NCI-H1436 treated with DMSO at 0.1 percent for 48 hours (cell line): ENCODE measurements at places on chromosomes 4 and X.

- no peak for DNase-seq
Observed at GRCh38 chr4:105605493-105605892, 53.1 kb downstream of the ARHGEF38 start.

DNA sequence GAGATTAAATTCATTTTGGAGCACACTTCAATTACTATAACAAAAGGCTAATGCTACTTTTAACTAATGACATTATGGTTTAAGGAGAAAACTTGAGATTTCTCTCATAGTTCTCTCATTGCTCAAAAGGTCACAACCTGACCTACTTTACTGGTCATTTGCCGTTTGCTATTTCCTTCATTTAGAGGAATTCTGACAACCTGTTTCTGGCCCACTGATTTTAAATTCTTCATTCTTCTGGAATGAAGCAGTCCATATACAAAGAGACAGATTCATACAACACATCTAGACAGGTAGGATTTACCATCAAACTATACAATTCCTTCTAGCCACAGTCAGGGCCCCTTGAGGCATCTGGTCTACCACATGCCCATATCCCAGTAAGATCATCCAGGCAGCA lies 14.2 kb downstream of the RNF150 start:
- no peak for DNase-seq

- no peak for DNase-seq
Observed at GRCh38 chrX:125108921-125109320, 210.8 kb upstream of the TEX13C start.

DNA sequence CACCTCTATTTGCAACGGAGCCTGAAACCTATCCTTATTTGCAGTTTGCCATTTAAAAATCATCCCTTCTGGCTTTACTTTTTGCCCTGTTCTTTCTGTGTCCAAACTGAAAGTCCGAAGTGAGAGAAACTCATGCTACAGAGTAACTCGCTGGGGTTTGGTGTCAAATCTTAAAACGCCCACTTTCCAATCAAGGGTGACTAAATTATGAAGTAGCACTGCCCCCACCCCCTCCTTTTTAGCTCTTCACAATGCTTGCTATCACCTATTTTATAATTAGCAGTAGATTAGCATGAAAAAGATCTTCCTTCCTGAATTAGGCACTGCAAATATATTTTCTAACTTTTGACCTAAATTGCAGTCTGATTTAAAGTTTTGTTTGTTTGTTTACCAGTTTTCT lies 52.5 kb downstream of the VGLL1 start:
- DNase-seq, result no peak

DNA sequence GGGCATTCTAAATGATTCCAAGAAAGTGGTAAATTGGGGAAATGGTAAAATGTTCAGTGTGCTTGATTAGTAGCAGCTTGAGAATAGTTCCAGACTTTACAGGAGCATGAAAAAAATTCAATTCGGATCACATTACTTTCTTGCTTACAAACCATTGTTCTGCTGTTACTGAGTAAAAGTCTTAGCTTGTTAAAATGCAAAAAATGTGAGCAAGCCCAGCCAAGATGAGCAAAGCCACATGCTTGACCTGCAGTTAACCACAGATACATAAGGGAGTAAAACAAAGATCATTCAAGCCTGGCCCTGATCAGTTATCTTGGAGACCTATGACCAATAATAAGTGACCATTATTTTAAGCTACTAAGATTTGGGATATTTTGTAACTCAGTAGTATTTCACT lies 562.9 kb upstream of the MAGEB2 start:
- DNase-seq, result no peak

GRCh38 chr4:8039853-8040252 lies 100.2 kb upstream of the AFAP1 start:
- no peak for DNase-seq

DNA sequence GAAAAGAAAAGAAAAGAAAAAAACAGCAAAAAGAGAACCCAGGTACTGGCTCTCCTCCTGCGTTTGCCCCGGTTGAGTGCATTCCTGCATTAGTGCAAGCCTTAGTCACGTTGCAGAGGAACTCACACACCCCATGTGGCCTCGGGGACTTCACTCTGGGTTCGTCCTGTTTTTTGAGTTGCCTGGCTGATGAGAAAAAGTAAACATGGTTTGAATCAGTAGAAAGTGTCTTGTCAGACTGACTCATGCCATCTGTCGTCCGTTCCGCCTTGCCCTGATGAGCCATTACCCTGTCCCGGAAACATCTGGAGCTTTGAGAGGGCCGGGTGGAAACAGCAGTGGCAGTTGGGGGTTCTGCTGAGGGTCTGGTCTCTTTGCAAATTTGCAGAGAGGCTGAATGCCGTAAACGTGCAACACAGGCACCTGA lies 16.3 kb downstream of the CD99 start:
- DNase-seq, result no peak

GRCh38 chrX:115268421-115268820 lies 21.1 kb upstream of the LUZP4 start:
- DNase-seq, result no peak
